ENCODE measurements at places on chromosomes 16 and 17.
A peak's percentile ranks its signal among the peaks of the same experiment; 100 is the strongest.

DNA sequence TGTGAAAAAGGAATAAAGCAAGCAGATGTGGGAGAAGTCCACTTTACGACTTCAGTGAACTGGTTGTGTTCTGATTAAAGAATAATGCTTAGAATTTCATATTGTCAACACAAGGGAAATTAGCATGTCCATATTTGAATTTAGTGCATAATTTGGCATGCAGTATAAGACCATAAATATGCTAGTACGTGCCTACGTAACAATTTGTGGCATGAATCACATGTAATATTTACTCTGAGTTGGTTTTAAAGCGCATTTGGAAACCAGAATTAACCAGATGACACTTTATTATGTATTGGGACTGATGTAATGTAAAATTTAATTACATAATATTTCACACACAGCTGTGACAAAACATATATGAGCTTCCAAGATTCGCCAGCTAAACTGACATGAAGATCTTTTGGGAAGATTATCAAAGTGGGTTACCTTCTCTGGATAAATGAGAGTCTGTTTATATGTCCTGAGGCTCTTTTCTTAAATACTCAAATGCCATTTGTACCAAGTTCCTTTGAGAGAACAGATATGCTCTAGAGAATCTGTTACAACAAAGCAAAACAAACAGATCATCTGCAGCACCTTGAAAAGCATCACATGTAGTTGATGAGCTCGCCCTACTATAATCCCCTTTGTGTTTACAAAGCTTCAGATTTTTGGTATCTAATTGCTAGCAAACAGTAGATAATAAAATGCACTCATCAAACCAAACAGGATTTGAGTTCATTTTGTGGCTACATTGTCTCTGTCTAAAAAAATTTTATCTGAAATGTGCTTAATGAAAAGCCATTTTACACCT lies 1468.6 kb downstream of the CDH11 start:
- DNase-seq: no peak

DNA sequence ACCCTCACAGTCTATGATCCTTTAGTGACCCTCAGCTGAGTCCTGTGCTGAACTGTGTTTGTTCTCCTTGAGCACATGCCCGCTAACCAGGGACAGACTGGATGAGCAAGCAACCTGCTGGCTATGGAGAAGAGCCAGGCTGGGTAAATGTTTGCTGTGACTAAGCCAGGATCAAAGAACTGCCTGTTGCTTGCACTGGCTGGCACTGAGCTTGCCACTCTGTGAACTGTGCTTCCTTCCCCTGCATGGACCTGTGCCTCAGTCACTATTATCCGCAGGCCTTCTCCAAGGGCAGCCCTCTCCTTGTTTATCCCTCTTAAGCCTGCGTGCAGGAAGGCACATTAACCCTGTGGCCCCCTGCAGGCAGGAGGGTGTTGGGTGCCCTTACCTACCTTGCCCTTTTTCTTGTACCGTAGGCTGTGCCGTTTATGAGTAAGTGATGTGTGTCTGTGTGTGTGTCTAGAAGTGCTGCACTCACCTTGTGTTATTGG lies 7.4 kb downstream of the PNPO start:
- DNase-seq: no peak

GRCh38 chr17:76716146-76716838 lies 5.5 kb upstream of the MXRA7 start:
- DNase-seq: peak; percentile 100

- DNase-seq: no peak
Observed at GRCh38 chr16:11138022-11138768, 117.8 kb downstream of the SOCS1 start.

DNA sequence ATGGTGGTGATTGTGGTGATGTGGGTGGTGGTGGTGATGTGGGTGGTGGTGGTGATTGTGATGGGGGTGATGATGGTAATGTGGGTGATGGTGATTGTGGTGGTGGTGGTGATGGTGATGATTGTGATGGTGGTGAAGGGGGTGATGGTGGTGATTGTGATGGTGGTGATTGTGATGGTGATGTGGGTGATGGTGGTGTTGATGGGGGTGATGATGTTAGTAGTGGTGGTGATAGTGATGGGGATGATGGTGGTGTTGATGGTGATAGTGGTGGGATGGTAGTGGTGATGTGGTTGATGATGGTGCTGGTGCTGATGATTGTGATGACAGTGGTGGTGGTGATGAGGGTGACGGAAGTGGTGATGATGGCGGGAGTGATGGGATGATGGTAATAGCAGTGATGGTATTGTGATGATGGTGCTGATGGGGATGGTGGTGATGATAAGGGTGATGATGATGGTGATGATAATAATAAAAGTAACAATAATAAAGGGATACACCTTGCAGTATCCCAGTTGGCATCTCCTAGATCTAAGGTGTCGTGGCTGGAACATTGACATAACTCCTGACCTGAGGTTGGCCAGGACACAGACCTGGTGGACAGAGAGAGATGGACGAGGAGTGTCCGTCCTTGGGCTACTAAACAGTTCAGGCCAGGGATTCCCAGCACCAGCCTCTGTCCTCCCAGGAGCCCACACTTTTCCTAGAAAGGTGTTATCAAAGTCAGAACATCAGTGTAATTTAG lies 344.5 kb downstream of the SEC14L1 start:
- no peak for DNase-seq

DNA sequence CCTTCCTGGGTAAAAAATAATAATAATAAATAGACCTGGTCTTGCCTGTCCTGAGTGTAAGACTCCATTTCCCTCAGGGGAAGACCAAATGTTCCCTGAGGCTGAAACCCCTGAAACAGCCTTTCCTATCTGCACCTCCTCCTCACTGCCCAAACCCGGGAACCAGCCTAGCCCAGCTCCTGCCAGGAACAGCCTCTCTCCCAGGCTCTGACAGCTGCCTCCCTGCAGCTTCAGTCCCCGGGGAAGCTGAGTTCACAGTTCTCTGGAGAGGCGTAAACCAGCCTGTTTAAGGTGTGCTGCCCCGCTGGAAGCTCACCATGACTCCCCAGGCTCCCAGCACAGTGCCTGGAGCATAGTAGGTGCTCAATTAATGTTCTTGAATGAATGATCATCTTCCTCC lies 7.3 kb upstream of the CDT1 start:
- DNase-seq: no peak

DNA sequence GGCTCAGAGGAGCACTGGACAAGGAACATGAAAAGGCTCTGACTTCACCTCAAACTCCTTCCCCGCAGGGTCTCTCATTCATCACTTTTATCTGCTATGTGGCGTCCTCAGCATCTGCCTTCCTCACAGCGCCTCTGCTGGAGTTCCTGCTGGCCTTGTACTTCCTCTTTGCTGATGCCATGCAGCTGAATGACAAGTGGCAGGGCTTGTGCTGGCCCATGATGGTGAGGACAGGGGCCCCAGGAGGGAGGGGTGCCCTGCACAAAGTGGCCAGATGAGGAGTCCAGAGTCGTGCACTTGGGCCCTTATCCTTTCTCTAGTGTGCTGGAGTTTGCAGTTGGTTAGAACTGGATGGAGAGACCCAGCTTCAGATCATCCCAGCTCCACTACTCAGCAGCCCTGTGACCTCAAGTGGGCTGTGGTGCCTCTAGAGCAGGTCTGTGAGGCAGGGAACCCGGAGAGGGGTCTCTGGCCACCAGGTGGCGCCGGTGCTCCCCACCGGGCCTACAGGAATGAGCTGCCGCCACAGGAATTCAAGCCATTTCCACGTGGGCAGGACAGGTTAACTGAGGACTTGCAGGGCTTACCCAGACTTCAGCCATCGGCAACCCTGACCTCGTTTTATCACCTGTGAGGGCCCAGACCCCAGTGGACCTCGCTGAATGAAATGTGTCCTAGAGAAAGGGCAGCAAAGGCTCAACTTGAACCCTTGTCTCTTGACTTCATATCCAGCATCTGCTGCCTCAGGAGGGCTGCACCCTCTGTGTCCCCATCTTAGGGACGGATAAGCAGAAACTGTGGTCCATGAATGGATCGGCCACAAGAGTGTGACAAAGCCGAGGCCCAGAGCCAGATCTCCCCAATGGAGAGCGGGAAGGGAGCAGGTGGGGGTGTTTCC lies 4.0 kb downstream of the CMTM3 start:
- peak; percentile 85 for DNase-seq

Data from H4 (cell line).